ENCODE measurements at places on chromosomes 6 and 20.
A peak's percentile ranks its signal among the peaks of the same experiment; 100 is the strongest.

- no peak for DNase-seq
Measured at GRCh38 chr6:72500669-72501068, 121.2 kb upstream of the KCNQ5 start.

DNA sequence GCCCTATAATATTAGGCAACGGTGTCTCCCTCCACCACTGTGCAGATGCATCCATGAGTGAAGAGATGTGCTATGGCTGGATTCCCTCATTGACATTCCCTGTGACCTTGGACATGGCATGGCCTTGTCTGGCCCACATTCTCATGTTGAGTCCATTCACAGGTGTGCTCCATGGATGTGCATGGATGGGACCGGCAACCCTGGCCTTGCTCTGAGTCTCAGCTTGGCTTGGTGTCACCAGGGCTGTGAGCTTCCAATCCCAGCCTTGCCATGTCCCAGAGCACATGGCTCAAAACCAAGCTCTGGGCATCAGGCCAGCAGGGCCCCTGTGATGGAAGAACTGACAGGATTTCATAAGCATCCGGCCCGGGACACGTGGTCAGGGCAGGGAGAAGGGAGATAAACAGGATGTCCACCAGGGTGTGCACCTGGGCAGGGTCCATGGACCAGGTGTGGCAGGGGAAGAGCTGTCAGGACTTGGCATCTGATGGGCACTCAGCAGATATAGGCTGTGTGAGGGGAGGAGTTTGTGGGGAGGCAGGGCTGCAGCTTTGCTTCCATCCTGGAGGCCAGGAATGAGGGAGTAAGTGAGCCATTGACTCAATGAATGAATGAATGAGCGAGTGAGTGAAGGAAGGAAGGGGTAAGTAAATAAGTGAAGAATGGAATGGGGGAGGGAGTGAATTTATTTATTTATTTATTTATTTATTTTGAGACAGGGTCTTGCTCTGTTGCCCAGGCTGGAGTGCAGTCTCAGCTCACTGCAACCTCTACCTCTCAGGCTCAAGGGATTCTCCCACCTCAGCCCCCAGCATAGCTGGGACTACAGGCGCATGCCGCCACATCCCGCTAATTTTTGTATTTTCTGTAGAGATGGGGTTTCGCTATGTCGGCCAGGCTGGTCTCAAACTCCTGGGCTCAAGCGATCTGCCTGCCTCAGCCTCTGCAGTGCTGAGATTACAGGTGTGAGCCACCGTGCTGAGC lies 15.7 kb downstream of the NRSN2 start:
- DNase-seq = peak; percentile 34

DNA sequence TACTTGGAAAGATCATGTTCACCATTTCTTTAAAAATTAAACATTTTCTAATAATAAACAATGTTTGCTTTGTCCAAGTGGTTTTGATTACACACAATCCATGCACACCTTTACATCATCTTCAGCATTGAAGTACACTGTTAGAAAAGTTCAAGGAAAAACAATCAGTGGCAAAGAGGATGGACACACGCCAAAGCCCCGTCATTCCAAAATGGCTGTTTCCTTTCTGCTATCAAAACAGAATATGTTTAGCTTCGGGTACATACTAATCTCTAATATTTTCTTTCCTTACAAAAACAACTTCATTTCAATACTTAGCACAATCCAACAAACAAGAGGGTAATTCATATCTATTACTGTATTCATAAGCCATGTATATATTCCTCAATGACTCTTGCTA lies 24.5 kb downstream of the REPS1 start:
- DNase-seq = no peak

DNA sequence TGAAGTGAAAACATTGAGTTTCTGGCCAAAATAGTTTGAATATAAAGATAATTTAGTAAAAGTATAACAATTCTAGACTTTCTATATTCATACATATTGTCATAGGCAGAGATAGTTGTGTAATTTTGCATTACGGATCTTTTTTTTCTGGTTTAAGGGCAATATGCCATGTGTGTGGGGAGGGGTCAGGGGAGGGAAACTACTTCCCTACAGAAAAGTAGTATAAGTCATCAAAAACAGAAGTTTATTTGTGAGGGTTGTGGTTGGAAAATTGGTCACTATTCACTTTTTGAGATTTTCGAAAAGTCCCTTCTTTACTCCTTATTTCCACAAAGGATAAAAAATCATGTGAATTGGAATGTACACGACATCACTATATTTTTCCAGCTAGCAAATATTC lies 288.2 kb upstream of the PREP start:
- no peak for DNase-seq

DNA sequence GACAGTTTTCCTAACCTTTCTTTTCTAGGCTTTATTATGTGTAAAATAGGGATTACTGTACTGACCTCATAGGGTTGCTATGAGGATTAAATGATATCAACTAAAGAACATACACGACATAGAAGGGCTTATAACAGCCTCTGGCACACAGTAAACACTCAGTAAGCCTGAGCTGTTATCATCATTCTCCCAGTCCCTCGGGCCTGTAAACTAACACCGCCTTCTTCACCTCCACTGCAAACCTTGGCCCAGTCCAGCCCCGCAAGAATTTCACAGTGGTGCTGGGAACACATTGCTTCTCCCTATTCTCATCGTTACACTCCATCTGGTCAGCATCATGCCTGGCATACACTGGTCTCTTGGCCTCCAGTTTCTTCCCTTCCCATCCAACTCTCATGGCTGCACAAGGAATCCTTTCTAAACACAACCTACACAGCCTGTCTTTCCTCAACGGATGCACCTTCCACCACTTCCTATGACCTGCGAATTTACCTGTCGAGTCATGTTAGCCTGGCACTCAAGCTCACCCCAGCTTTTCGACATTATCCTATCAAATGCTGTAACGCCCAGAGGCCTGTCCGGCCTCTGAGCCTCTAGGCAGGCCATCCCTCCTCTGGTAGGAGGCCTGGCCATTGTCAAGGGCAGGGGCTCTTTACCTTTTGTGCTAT lies 92.1 kb downstream of the FYN start:
- DNase-seq = no peak

GRCh38 chr20:10454151-10454750 lies 19.1 kb downstream of the SLX4IP start:
- DNase-seq = peak; percentile 22

DNA sequence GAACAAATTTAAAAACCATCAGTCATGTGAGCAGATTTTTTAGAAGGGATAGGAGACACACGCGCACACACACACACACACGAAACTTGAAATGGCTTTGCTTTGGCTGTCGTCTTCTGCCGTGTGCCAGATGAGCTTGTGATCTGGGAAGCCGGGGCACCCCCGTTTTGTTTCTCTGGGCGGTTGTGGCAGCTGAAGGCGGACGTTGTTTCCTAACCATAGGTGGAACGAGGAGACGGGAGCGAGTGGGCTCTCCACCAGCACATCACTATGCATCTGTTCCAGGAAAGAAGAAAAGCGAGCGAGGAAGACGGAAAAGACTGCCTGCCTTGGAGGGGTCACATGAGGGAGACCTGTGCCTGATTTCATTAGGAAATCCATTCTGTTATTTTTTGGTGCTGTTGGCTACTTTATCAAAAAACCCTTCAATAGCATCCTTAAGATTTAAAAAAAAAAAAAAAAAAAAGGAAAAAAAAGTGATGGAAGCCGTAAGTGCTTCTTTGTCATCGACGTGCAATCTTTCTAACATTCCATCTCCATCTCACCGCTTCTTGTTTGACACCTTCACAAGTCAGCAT lies 142.1 kb downstream of the DTNBP1 start:
- no peak for DNase-seq
